ENCODE measurements at places on chromosomes 12 and 14. TPM values are rescaled to one million over a fixed set of nuclear protein-coding genes. Genes with fewer than 3 reads are reported as not detected.

DNA sequence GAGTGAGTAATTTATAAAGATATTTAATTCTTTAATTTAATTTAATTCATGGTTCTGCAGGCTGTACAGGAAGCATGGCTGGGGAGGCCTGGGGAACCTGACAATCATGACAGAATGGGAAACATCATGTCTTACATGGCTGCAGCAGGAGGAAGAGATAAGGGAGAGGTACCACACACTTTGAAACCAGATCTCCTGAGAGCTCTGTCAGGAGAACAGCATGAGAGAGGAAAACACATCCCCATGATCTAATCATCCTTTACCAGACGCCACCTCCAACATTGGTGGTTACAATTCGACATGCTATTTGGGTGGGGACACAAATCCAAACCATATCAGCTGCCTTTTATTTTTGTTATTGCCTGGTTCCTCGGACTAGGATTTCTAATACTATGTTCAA lies 928.6 kb downstream of the TMEM121 start:
- ATAC-seq, result no peak

GRCh38 chr14:90019824-90020523 lies 41.8 kb upstream of the KCNK13 start:
- no peak for ATAC-seq

DNA sequence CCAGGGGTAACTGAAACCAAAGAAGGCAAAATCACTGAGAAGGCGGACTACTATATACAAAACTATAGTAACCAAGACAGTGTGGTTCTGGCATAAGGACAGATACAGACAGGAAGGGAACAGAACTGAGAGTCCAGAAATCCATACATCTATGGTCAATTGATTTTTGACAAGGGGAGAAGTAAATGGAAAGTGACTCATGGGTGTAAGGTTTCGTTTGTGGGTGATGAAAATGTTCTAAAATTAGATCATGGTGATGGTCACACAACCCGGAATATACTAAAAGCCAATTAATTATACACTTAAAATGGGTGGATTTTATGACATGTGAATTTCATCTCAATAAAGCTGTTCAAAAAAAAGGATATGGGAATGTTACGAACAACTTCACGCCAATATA lies 18.7 kb downstream of the ANGEL1 start:
- ATAC-seq, result no peak

GRCh38 chr14:29576927-29577326 lies 350.7 kb downstream of the PRKD1 start:
- ATAC-seq, result peak; percentile 77

DNA sequence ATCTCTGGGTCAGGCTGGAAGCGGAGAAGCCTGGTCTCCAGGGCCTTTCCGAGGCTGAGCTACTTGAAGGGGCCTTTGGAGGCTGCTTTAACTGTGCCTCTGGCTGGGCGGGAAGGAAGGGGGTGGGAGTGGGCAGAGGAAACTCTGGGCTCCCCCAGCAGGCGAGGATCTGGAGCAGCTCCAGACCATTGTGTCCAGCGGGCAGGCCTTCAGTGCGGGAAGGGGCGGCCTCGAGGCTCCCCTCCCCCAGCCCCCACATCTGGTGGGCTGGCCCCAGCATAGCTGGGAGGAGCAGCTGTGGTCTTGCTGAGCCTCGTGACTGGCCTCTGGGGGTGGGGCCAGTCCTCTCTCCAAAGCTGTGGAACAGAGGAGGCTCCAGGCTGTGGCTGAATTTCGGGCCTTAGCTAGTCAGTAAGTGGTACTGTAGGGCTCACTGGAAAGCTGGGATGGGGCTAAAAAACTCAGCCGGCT lies 3.4 kb downstream of the TAMALIN start:
- ATAC-seq, result peak; percentile 80

DNA sequence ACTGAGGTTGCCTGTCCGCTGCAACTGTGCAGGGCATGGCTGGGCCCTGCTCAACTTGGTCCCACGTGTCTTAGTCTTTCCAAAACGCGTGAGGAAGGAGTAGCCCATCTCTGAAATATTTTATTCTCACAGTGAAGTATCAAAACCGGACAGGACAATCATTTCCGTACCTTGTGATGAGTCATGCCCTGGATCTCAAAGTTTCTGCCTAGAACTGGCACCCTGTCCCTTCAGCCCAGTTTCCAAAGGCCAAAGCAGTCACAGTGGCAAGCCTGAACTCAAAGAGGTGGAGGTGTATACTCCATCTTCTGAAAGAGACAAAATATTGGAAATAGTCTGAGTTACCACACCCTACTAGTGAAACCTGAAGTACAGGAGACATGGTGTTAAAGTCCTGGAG lies 28.5 kb upstream of the SRGAP1 start:
- no peak for ATAC-seq

DNA sequence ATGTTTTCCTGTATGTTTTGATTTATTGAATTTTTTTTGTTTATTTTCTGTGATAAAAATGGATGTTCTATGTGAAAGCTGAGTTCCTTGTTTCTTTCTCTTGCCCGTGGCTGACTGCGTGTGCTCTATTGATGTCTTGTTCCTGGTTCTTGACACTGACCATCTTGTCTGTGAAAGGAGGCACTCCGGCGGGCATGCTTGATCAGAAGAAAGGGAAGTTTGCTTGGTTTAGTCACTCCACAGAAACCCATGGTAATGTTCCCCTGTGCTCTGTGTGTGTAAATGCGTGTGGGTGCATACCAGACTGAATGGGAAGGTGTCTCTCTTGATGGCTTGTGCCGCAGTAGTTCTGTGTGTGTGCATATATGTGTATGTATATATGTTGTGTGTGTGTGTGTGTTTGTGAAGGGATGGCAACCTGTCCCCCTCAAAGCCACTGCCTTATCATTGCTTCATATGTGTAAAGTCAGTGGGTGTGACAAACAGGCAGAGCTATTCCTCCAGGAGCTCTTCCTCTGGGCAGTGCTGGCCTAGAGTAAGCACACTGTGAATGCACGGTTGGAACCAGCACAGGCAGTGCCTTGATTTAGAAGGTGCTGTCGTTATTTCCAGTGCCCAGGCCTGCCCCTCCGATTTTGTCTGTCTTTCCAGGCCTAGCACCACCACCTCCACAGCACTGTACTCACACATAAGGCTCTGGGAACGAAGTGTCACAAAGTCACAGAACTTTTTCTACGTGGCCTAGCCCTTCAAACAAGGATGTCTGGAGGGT lies 247.3 kb upstream of the FKBP4 start:
- ATAC-seq, result no peak

OTOGL gene
- 0.05 TPM for total RNA-seq

CCDC88C gene
- total RNA-seq, result 7.5 TPM

GPR135 gene
- total RNA-seq, result 9.4 TPM

UBE2N gene
- total RNA-seq, result 138 TPM
